ENCODE measurements at places on chromosomes 7 and 10. TPM values are rescaled to one million over a fixed set of nuclear protein-coding genes. Genes with fewer than 3 reads are reported as not detected.

GRCh38 chr7:29105191-29105590 is 41.1 kb downstream of the CPVL start:
- peak; percentile 6 for DNase-seq

DNA sequence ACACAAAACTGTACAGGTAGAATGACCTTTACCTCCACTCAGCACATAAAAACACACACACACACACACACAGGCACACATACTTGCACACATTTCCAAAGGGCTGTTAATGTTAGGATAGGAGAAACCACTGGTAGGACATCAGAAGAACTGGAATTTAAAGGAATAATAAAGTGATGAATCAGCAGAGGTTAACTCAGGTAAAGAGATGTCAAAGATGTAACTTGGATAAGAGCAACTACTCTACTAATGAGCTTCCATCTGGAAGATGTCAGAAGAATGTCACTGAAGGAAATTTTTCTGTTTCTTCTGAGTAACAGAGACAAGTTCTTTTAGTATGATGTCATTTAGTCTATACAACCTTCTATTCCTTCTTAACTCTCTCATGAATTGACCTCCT is 26.4 kb upstream of the GPR37 start:
- peak; percentile 12 for DNase-seq

GRCh38 chr7:66236713-66237303 is 31.7 kb downstream of the TPST1 start:
- no peak for DNase-seq

DNA sequence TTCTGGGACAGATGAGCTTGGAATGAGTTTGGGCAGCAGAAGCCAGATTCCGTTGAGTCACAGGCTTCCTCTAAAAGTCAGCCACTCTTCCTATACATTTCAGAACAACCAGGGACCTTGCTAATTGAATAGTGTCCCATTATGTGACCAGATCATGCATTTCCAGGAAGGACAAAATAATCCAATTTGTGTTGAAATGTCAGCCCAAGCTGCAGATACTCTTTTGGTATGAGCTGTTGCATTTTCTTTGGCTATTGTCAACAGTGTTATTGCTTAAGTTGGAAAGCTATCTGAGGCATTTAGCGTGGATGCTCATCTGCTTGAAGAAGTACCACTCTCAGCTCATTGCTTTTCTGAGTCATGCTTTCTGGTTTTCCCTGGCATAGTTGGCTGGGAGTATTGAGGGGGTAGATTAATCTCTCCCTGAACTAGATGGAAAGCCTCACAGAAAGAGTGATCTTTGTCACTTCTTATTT is 223.7 kb upstream of the HABP2 start:
- peak; percentile 9 for DNase-seq

The HTR5A gene
- not detected for total RNA-seq

- DNase-seq, result no peak
Measured at GRCh38 chr7:16774986-16775385, 21.4 kb downstream of the TSPAN13 start.

The RBP3 gene
- not detected for total RNA-seq

The PMPCB gene
- total RNA-seq, result 89.3 TPM
